ENCODE measurements at places on chromosomes 3 and 15. TPM values are rescaled to one million over a fixed set of nuclear protein-coding genes. Genes with fewer than 3 reads are reported as not detected.

COL6A5 gene
- 0.05 TPM for total RNA-seq

SHC4 gene
- 2.7 TPM for total RNA-seq

SLC12A1 gene
- total RNA-seq, result not detected

FBXO40 gene
- total RNA-seq, result not detected

GOLGA6B gene
- 0.36 TPM for total RNA-seq

ITIH4 gene
- total RNA-seq, result 2.8 TPM

TM4SF18 gene
- total RNA-seq, result 5.6 TPM

ADGRG7 gene
- not detected for total RNA-seq

WDR93 gene
- total RNA-seq, result not detected

DHX30 gene
- 50.0 TPM for total RNA-seq

TMEM45A gene
- total RNA-seq, result 49.7 TPM

SLC28A1 gene
- not detected for total RNA-seq

PSTPIP1 gene
- not detected for total RNA-seq

GOLGA8N gene
- 3.0 TPM for total RNA-seq

HDGFL3 gene
- 91.9 TPM for total RNA-seq

Measured in astrocyte (in vitro differentiated cells and primary cell).